Transverse colon (tissue), 4 donors: ENCODE measurements at places on chromosomes 11 and 22. TPM values are rescaled to one million over a fixed set of nuclear protein-coding genes. Genes with fewer than 3 reads are reported as not detected.

GRCh38 chr11:75204012-75204674, 36.4 kb upstream of the TPBGL start:
- no peak for DNase-seq

Gene EHF
- total RNA-seq = 300 TPM

GRCh38 chr11:34339149-34340064, 18.4 kb downstream of the ABTB2 start:
- DNase-seq = no peak

GRCh38 chr22:21646608-21647590, 4.8 kb downstream of the SDF2L1 start:
- peak; percentile 86 for DNase-seq

Gene SMTNL1
- not detected for total RNA-seq

DNA sequence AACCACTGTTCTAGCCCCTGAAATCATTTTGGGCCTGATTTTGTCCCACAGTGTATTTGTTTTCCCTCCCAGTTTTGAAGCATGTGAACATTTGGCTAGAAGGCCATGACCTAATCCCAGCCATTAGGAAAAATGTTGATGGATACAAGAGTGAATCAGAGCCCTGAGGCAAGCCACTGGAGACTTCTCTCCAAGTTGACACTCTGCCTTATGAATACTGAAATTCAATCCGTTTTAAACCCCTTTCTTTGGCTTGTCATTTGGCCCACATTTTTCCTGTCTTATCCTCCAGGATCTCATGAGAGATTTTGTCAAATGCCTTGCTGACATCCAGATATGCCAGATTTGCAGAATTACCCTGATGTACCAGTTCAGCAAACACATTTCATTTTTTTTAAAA, 158.8 kb downstream of the FAT3 start:
- no peak for DNase-seq

DNA sequence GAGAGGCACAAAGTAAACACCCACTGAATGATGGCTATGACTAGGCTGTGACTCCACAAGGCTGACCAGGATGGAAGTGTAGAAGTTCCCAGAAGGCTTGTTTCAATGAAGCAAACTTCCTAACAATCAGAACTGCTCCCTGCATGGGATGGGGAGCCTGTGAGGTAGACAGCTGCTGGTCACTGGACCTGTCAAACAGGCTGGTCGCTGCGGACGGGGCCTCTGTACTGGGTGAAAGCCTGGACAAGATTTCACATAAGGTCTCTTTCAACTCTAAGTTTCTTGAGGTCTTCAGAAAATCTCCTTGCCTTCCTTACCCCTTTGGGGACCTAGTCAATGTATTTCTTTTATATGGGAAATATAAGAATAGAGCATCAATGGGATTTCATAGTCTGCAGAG, 438.2 kb downstream of the BUD13 start:
- DNase-seq = no peak

DNA sequence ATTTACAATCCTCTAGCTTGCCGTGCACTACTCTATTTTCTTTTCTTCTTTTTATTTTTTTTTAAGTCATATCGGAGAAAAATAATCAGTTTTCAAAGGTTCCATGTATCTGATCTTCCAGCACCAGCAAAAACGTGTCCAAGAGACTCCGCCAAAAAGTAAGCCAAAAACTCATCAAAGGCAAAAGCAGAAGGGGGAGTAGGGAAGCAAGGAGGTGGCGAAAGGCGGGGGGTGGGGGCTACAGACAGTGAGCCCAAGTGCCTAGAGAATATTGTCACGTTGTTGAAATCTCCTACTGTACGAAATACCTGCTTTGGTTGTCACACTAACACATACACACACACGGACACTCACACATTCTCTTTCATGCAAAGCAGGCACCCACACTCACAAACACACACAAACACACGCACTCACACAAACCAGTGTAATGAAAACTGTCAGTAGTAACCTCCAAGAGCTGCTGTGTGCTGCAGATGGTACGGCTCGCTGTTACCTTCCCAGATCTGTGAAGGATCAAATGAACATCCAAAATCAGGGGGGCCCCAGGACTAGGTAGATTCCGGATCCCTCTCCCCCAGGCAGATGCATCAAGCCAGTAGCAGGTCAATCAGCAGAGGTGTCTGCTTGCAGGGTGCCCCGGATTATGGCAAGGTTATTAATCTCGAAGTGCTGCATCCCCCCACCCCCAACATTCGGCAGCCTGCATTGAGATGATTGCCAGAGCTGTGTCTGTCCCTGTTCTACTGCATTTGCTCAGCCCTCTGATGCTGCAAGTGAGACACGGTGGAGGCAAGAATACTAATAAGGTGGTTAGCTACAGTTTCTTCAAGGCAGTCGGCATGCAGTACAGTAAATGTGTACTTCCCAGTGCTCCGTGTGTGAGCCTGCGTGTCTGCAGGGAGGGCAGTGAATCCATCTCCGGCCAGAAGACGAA, at the start of gene LRRC4C:
TSS of gene LRRC4C (minus strand) at position 188 of the 937 bp plus-strand sequence.
- no peak for DNase-seq
